Fibroblast of the aortic adventitia (primary cell): ENCODE measurements at places on chromosomes 12 and 14.

GRCh38 chr14:57526942-57527341 lies 33.3 kb upstream of the CCDC198 start:
- no peak for DNase-seq

DNA sequence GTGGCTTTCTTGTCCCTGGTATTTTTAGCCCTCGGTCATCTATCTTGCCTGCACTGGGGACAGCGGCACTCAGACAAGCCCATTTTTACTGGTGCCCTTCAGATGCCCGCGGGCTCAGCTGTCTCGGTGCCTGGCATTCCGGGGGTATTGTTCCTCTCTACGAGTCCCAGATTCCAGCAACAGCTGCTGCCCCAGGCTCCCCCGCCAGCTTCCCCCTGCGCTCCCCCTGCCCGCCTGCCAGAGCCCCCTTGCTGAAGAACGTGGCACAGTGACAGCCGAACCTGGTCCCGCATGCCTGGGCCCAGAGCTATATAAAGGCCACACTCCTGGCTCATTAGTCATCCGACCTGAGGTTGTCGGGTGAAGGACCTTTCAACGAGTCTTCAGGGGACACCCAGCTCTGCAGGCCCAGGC lies 10.9 kb upstream of the MYL2 start:
- no peak for DNase-seq

DNA sequence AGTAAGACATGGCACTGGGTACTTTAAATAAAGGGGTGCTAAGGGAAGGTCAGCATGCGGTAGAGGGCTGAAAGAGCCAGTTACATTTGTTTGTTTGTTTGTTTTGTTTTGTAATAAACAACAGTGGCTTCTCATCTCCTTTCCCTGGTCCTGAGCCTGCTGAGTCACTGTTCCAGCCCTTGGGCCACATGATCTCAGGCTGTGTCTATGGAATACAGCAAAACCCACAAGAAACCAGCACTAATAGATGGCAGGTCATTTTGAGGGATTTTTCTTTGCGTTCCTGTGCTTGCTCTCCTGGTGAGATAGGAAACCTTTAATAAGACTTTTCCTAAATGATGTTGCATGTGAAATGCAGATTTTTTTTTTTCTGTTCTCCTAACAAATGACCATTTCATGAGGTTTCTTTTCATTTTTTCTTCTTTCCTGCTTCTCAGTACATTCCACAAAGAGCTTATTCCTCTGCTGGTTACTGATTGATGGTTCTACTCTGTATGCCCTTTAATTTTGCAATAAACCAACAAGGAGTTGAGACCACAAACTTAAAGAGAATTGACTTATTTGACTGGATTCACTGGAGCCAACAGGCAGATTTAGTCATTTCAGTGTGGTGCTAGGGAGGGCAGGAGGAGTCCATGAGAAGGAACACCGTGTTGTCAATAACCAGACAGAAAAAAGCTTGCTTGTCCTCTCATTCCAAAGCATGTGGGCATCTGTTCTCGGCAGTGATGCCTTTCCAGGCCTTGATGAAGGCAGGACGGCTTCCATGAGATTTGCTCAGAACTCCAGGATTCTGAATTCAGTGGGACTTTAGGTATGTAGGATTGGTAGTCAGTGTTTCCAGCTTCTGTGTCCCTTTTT lies 459.2 kb downstream of the RAD51B start:
- DNase-seq, result peak; percentile 43

GRCh38 chr12:25725470-25725869 lies 172.4 kb upstream of the LMNTD1 start:
- no peak for DNase-seq

- DNase-seq, result no peak
These were observed 216 bp downstream of the IKBIP start for GRCh38 chr12:98644433-98644711.
